ENCODE measurements at places on chromosomes 5 and 9.
A peak's percentile ranks its signal among the peaks of the same experiment; 100 is the strongest.

GRCh38 chr5:143182106-143182505 is 221.4 kb downstream of the NR3C1 start:
- no peak for DNase-seq

GRCh38 chr5:125113328-125113727 is 366.9 kb upstream of the ZNF608 start:
- DNase-seq, result no peak

- no peak for DNase-seq
These were observed 34.0 kb upstream of the CKS2 start for GRCh38 chr9:89277043-89277442.

DNA sequence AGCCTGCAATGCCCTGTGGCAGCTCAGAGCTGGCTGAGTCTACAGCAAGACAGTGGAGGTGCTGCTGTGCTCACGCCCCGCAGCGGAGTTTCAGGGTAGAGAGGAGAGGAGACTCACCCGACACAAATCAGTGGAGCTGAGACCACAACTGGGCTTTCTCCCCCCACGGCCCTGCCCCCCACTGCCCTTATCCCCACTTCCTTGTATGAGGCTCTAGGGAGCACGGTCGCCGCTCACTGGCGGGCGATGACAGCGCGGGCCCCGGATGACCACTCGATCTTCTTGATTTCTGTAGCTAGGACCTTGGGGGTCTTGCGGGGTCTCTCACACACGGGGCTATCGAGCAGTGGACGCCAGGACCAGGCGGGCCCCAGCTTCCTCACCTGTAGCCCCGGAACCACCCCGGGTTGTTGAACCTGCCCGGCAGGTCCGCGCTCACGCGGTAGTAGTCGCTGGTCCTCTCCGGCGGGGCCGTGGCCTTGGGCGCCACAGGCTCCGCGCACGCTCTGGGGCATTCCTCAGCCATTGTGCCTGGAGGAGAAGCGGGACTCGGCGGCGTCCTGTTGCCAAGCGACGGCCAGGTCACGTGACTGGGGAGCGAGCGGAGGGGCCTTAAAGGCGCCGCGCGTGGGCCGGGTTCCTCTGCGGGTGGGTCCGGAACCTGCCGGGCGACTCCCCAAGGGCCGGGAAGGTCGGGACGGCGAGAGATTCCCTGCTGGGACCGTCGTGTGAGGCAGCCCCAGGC is 984 bp upstream of the MRPS2 start:
- peak; percentile 83 for DNase-seq

DNA sequence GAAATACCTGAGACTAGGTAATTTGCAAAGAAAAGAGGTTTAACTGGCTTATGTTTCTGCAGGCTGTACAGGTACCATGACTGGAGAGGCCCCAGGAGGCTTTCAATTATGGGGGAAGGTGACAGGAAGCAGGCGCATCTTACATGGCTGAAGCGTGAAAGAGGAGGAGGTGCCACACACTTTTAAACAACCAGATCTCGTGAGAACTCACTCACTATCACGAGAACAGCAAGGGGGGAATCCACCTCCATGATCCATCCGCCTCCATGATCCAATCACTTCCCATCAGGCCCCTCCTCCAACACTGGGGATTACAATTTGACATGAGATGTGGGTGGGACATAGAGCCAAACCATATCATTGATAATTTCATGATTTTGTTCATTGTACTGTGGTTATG is 2.5 kb upstream of the MED27 start:
- no peak for DNase-seq

DNA sequence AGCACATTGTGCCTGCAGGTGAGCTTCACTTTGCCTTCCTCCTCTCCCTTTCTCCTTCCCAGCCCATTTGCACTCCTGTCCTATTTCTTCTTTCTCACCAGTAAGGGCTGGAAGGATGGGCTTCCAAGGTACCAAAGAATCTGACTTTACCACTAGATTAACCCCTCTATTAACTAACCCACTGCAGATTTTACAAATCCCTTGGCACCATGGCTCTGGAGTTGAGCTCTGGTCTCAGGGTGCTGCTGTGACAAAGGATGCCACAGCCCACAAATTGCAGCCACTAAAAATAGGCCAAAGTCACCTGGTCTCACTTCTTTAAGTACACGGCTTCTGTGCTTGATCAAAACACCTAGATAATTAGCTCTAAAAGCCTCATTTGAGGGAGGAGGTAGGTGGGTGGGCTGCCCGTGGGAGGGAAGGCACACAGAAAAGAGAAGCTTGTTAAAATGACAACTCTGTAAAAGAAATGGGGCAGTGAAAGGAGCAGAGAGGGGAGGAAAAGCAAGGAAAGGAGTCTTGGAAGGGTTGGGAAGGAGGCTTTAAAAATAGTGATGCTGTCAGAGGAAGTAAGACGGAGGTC is 327.4 kb downstream of the DRD1 start:
- no peak for DNase-seq

DNA sequence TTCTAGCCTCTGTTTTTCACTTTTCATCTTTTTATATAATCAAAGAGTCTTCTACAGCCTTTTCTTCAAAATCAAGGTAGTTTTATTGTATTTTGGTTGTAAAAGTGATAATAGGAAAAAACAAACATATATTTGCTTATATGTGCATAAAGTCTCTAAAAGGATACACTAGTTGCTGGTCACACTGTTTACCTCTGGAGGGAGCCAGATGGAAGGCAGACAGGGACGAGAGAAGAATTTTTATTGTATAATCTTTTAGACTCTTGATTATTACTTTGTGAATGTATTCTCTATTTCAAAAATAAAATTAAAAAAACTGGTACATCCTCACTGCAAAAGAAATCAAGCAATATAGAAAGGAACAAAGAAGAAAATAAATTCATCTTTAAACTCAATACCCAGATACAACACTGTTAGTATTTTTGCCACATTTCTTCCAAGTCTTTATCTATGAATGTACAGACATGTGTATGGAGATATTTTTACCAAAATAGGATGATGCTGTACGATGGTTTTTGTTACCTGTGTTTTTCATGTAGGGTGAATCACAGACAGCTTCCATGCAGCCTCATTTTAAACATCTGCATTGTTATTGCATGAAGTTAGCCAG is 6.1 kb upstream of the RNF183 start:
- peak; percentile 53 for DNase-seq

DNA sequence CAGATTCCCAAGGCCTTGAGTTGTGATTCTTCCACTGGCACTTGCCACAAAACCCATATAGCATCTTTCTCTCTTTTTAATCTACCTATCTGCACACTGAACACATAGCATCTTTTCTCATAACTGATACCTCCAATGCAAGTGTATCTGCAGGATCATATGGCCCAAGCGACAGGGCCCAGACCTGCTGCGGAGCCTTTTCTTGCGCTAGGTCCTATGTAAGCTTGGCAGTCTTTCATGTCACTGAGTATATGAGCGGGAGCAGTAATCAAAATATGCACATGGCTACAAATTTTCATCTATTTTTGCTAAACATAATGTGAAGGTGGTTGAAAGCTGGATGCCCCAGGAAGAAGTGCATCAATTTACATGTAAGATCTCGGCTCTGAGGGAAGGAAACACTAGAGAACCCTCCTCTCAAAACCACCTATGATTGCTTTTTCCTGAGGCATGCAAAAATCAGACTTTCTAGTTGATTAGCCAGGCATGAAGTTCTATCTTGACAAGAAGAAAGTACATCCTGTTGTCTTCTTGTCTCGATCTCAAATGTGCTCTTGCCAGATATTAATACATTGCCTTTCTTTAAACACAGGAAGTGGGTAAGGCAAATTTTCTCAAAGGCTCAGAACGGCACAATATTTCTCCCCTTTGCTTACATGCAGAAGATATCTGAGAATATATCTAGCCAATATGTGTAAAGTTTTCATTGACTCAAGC is 26.9 kb upstream of the CEMIP2 start:
- no peak for DNase-seq

DNA sequence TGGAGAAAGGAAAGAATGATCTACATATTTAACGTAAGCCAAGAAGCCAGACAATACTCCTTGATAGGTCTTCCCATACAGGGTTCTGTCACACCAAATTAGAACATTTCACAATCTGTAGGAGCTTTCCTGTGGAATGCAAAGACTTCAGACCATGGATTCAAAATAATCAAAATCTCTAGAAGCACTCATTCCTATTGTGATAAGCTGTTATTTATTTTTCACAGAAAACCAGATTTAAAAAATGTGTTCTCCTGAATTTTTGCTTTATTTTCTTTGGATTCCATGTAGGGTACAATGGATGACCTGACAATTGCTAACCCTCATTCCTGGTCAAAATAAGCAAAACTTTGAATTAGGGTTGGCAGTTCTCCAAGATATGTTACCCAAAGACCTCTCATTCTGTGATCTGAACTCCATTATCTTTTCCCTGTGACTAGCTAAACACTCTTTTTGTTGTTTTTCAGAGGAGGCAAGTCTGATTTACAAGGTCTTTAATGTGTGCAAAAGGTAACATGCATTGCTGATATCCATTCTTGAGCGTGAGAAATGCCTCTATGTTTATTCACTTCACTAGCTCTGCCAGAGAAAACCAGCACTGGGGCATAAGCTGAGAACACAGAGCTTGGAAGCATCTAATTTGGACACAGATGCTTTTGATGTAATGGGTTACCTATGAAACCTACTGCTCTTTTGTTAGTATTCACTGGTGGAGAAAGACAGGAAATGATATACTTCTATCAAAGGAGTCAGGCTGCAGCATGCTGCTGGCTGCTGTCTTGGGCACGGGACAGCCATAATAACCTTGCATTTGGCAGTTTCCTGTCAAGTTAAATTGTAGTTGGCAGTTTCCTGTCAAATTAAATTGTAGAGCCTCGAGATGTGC is 31.4 kb downstream of the ACTBL2 start:
- no peak for DNase-seq

DNA sequence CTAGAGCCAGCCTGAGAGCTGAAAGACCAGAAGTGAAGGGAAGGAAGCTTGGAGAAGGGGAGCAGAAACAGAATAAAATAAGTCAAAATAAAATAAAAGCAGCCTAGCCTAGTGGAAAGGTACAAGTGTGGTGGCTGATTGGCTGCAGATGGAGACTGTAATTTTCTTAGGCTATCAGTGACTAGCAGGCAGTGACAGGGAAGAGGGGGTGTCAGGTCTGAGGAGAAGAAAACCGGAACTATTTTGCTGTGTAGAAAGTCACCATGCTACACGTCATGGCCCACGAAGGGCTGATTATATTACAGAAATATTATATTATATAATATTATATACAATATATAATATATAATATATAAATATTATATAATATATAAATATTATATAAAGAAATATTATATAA is 98.1 kb upstream of the TAF11L2 start:
- no peak for DNase-seq

DNA sequence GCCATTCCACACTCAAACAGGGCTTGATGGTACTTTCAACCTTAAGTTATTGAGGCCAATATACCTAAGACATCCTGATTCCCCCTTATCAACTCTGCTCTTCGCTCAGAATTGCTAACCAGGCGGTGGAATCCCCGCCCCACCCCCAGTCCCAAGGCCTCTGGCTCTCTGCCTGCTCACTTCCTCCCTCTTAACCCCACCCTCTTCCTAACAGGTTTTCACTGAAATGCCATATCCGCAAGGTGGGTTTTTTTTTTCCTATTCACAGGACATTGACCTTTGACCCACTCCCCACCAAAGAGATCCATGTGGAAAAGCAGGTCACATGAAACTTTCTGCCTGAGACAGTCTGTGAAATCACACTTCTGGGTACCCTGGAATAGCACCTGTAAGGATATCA is 66.6 kb upstream of the IFNK start:
- no peak for DNase-seq

DNA sequence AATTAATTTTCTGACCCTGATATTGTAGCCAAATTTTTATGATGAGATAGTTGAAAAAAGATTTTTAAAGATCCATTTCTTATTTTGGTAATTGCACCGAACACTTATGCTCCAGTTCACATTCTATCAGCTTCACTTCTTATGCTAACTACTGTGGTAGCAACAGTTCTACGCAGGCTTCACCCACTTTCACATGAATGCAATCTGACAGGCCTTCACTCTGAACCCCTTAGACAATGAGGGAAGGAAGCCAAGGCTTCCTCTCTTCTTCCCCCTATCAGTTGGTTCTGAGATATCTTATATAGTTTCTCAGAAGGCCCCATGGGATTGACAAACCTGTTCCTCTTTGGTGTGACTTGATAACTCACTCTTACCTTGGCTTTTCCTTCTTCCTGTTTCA is 185.8 kb downstream of the CETN3 start:
- no peak for DNase-seq

GRCh38 chr9:79694676-79695400 is 123.1 kb downstream of the TLE4 start:
- DNase-seq, result no peak

- DNase-seq, result no peak
These were observed 298.0 kb upstream of the PAPPA start for GRCh38 chr9:115855458-115856133.

GRCh38 chr5:66757219-66757833 is 161.1 kb downstream of the MAST4 start:
- DNase-seq, result peak; percentile 34

DNA sequence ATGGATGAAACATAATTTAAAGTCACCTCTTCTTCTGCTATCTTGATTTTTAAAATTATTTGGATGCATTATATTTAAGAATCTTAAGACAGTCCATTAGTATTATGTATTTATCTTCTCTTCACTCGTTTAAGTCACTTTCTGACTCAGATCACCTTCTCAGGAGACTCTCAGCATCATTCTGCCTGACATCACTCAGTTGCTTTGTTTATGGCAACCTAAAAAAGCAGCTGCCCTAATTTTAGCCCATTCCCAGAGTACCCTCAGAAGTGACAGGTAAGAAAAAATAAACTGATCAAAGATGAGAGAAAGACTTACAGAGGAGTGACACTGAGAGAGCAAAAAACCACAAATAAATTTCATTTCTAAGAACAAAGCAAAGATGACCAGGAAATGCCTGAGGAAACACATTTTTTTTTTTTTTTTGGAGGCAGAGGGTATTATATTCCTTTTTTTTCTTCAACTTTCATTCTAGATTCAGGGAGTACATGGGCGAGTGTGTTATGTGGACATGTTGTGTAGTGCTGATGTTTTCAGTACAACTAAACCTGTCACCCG is 140.5 kb downstream of the MUSK start:
- no peak for DNase-seq

DNA sequence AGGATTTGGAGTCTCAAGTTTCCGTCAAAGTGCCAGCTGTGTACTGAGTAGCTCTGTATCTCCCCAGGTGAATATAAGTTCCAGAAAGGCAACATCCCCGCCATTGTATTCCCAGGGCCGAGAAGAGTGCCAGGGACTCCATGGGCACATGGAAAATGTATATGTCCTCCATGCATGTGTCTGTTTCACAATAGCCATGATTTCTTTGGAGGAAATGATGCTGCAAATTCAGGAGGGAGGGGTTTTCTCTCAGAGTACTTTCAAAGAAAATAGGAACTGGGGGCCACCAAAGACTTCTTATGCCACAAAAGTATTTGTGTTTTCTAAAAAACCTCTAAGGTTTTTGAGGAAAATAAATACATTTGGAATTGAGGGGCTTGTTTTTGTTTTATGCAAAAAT is 524.6 kb downstream of the BNC2 start:
- DNase-seq, result no peak

GRCh38 chr9:15253197-15253596 is 53.8 kb downstream of the TTC39B start:
- no peak for DNase-seq
